ENCODE measurements at places on chromosomes 13 and 19. TPM values are rescaled to one million over a fixed set of nuclear protein-coding genes. Genes with fewer than 3 reads are reported as not detected.
A peak's percentile ranks its signal among the peaks of the same experiment; 100 is the strongest.

DNA sequence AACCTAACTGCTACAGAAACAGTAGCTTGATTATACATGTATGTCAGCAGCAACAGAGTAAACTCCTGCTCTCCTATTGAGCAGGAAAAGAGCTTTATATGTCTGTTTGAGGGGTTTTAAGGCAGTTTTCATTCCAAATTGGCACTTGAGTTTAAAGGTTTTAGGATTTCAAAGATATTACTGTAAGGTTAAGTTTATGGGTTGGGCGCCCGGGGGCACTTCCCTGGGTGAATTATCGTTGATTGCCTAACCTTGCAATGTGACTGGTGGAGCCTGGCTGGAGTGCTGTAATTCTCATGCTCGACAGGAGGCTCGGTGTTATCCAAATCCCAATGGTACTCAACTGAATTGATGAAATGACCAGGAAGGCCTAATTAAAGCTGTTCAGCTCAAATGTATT, 1586.1 kb downstream of the OLFM4 start:
- no peaks in the 10 kb centered on the region for H3K27me3 ChIP-seq
- no peak for DNase-seq
- no peak overlapping the region for H3K4me3 ChIP-seq
- H3K4me1 ChIP-seq = peaks cover 35% of the 10 kb centered on the region

DNA sequence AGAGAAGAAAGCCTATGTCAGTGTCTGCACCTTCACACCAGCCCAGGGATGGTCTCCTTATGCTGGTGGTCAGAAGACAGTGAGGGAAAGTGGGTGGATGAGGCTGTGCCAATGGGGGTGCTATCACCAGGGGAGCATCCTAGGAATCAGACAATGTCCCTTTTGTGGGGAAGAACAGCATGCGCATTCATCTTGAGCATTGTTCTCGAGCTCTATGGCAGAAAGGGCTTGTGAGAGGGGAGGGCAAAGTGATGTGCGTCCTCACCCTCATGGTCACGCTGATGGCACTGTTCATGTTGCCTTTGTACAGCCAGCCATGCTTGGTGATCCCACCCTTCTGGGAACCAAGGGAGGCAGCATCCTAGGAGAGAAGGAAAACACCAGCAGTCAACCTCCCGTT, 56.1 kb downstream of the DOCK9 start:
- H3K27me3 ChIP-seq = no peaks in the 10 kb centered on the region
- no peak overlapping the region for H3K27ac ChIP-seq
- H3K4me1 ChIP-seq = peaks cover 21% of the 10 kb centered on the region
- DNase-seq = no peak

Gene TDRD3
- total RNA-seq = 14.8 TPM

DNA sequence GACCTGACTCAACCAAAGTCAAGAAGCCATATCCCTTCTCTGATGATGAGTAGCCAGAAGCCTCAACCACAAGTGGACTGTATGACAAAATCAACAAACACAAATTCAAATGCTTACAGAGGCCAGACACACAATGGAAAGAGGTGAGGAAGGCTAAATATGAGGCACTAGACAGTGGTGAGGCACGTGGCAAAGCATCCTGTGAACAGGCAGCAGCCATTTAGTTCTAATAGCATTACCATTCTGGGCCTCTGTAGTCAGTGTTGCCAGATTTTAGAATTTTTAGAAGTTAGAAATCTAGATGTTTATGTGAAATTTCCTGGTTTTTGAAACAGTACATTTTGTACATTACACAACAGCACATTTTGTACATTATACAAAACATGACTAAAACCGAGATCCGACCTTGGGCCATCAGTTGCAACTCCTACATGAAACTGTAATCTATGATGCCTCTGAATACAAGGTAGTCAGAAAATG, 403.3 kb downstream of the COG6 start:
- H3K36me3 ChIP-seq = no peaks in the 10 kb centered on the region
- H3K4me3 ChIP-seq = no peak overlapping the region
- H3K27me3 ChIP-seq = no peaks in the 10 kb centered on the region
- no peak overlapping the region for H3K27ac ChIP-seq
- no peak for DNase-seq

Gene SELENOV
- total RNA-seq = 1.1 TPM

DNA sequence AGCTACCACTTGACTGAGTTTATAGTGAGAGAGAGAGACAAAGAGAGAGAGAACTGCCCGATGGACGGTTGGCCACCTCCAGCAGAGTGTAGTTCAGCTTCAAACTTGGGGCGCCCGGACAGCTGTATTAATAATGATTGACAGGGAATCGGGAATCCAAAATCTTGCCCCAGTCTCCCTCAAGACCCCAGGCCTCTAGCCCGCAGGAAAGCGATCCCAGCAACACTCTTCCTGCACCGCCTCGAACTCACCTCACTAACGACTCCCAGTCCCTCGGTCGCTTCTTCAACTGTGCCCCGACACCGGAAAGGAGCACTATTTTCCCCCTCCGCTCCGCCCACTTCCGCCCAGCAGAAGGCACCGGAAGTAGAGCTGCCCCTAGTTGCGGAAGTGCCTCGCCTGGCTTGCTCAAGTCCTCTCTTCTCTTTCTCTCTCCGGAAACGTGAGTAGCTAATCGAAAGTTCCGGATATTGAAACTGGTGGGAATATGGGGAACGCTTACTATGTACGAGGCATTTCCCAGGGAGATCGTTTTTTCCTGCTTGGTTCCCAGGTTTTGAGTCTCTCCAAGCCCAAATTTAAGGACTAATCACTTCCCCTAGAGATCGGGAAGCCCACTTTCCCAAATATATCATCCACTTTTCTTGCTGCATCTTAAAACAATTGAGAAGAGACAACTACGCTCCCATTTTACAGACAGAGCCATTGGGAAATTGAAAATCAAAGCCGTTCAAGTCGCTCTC, at the start of gene NOSIP:
Gene NOSIP (minus strand): TSS at position 293 of the 743 bp plus-strand sequence. CDS start 19,865 bp downstream, outside the sequence.
- H3K4me1 ChIP-seq = peaks cover 23% of the 10 kb centered on the region
- no peaks in the 10 kb centered on the region for H3K36me3 ChIP-seq
- H3K4me3 ChIP-seq = peak within 1 kb of the TSS; percentile 96
- peak within 1 kb of the TSS; percentile 85 for H3K27ac ChIP-seq
- H3K27me3 ChIP-seq = no peaks in the 10 kb centered on the region

- H3K27ac ChIP-seq = no peak overlapping the region
- H3K4me1 ChIP-seq = no peaks in the 10 kb centered on the region
- H3K4me3 ChIP-seq = no peak overlapping the region
- peaks cover 3% of the 10 kb centered on the region for H3K36me3 ChIP-seq
- no peak for DNase-seq
- peaks cover 13% of the 10 kb centered on the region for H3K27me3 ChIP-seq
These were observed 7.5 kb upstream of the MIER2 start for GRCh38 chr19:351976-352625.

GRCh38 chr19:43545276-43545675, 12.3 kb downstream of the ZNF575 start:
- no peaks in the 10 kb centered on the region for H3K4me1 ChIP-seq
- no peaks in the 10 kb centered on the region for H3K27me3 ChIP-seq
- DNase-seq = no peak
- no peak overlapping the region for H3K27ac ChIP-seq

DNA sequence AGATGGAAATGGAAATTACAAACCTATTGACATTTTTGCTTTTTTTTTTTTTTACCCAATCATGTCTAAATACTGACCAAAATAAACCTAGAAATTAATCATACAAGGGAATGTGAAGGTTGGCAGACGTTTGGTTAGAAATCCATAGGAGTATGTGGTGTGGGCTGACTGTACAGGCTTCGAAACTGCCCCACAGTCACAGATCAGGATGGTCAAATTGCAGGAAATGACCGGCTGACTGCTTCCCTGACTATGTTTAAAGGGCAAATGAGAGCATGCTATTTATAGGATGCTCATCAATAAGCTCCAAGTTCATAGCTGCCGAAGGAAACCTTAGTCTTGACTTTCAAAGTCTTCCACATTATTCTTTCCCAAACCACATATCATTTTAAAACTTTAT, 118.4 kb downstream of the COG6 start:
- H3K4me1 ChIP-seq = peaks cover 7% of the 10 kb centered on the region
- H3K27ac ChIP-seq = no peak overlapping the region
- H3K27me3 ChIP-seq = no peaks in the 10 kb centered on the region
- H3K4me3 ChIP-seq = no peak overlapping the region
- no peak for DNase-seq

DNA sequence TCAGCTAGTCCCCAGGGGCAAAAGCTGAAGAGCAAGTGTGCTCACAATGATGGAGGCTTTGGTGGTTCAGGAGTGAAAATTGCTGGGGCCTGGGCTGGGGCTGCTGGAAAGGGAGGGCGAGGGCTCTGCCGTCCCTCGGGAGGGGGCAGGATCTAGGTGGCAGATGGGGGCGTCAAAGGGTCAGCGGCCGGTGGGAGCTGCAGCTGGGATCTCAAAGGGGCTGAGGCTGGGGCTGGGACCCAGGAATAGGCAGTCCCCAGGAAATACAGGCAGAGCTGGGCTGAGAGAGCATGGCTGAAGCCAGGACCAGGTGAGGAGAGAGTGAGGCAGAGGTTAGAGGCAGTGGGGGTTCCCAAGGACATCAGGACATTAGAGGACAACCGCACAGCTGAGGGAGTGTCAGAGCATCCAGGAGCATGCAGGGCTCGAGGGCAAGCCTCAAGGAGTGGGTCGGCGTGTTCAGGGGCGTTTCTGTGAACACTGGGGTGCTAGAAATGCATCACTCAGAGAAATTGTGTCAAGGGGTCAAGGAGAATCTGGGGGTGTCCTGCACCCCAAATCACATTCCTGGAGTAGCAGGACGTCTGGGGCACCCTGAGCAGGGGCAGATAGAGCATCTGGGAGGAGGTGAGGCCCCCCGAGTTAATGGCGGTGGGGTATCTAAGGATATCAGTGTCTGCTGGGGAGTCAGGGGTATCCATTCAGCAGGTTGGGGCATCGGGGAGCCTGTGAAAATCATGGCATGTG, 1.2 kb upstream of the SYNE4 start:
- no peaks in the 10 kb centered on the region for H3K27me3 ChIP-seq
- H3K36me3 ChIP-seq = peaks cover 4% of the 10 kb centered on the region
- H3K27ac ChIP-seq = peak overlapping the region; percentile 61

GRCh38 chr13:52924289-52925148, 76.1 kb upstream of the PCDH8 start:
- peaks cover 14% of the 10 kb centered on the region for H3K4me1 ChIP-seq
- no peak overlapping the region for H3K27ac ChIP-seq
- H3K36me3 ChIP-seq = no peaks in the 10 kb centered on the region
- peaks cover 27% of the 10 kb centered on the region for H3K27me3 ChIP-seq
- DNase-seq = no peak

Gene UHRF1
- total RNA-seq = 79.1 TPM

Gene ZNF527
- total RNA-seq = 6.5 TPM

Gene ZNF566
- total RNA-seq = 22.1 TPM
